GM13977 (cell line): ENCODE measurements at places on chromosomes 4 and X.

DNA sequence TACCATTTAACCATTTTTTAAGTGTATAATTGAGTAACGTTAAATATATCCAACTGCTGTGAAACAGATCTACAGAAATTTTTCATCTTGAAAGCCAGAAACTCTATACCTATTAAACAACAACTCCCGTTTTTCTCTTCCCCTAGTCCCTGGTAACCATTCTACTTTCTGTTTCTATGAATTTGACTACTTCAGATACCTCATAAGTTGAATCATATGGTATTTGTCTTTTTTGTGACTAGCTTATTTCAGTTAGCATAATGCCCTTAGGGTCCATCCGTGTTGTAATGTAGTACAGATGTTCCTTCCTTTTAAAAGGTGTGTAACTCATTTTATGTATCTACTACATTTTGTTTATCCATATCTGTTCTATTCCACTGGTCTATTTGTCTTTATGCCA is 48.7 kb downstream of the STAG2 start:
- no peak for DNase-seq

DNA sequence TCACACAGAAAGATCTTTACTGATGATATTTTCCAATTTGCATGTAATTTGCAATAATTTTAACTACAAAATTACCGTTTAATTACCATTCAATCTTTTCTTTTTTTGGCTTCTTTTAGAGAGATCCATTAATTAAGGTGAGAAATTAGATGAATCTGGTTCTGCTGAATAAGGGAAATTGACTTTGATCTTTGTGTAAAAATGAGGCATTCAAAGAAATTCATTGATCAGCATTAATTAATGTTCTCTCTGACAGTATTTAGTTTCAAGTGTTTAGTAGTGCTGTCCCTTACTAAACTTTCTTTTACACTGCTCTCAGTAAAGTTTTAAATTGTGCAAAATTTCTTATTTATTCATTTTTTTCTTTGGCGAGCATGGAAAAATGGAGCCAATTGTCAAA is 97.2 kb upstream of the KCTD8 start:
- DNase-seq, result no peak

DNA sequence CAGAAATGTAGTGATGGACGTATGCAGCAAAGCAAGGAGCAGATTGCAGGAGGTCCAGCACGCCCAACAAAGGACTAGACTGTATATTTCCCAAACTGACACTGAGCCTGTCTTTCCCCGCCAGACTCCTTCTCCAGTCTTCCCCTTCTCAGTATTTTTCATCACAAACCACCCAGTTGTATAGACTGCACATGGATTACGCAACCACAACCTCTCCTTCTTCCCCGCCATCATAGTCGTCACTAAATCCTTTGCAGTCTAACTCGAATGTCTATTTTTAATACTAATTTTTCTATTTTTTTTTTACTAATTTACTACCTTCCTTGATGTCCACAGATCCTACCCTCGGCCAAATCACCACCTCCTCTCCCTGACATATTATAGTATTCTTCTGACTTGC is 105.4 kb downstream of the MTNR1A start:
- DNase-seq, result no peak

DNA sequence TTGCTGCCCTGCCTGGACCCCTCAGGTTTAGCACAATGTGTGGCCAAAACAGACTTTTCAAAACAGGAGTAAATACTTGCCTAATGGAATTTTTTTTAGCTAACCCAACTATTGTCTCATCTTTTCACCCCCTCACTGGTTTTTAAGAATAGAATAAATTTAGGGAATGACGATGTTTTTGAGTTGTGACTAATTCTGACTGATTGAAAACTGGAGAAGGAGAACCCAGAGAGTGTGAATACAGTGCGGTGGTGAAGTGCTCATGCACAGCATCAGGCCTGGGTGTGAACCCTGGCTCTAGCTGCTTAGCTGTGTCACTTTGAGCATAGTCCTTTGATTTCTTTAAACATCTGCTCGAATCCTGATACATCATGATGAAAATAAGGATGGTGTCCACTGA is 10.5 kb downstream of the ANTXR2 start:
- DNase-seq, result no peak

DNA sequence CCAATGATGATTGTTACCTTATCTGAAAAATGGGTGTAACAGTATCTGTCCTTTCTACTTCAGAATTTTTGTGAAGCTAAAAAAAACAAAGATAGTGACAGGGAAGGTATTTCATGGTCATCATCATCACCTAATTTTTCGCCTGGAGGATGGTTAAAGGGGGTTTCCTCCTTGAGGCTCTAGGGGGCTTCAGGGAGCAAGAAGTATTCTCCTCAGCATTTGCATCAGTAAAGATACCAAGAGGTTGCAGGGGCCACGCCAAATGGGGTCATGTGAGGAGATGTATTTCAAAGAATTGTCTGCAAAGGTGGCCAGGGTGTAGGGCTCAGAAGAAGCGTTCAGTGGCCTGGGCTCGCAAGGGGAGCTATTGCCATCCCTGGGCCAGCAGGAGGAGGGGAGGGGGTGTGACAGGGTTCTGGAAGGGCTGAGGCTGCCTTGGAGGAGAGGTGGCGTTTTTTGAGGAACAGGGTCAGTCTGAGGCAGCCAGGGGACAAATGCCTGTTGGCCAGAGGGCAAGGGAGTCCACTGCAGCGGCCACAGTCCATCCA is 7.3 kb upstream of the NSG1 start:
- no peak for DNase-seq

GRCh38 chr4:99821918-99822503 is 5.4 kb downstream of the DAPP1 start:
- no peak for DNase-seq

GRCh38 chrX:3066555-3066954 is 25.3 kb downstream of the ARSF start:
- DNase-seq, result no peak

GRCh38 chr4:99180382-99181070 is 36.4 kb upstream of the ADH4 start:
- no peak for DNase-seq

DNA sequence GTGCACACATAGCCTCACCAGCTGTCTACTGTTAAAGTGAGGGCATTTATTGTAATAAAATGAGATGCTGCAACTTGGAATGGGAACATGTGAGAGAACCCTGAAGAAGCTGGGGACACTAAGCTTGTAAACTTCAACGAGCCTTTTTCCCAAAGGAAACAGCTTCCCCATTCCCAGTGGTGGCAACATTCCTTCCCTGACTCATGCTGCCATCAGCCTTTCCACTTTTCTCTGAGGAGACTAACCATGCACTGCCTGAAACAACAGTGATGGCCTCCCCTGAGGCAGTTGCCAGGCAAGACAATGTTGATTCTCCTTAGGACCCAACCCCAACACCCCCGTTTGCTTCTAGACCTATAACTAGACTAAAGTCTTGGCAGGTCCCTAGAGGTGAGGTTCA is 928.3 kb downstream of the GLUD2 start:
- DNase-seq, result no peak

DNA sequence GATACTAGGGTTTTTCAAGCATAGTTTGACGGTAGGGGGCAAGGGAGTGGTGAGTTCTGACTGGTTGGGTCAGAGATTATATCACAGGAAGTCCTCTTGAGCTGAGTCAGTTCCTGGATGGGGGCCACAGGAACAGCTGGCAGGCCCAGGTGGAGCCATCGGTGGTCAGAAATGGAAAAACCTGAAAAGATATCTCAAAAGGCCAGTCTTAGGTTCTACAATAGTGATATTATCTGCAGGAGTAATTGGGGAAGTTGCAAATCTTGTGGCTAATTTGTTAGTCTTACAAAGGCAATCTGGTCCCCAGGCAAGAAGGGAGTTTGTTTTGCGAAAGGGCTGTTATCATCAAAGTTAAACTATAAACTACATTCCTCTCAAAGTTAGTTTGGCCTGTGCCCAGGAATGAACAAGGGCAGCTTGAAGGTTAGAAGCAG is 159.3 kb downstream of the PTCHD1 start:
- no peak for DNase-seq

DNA sequence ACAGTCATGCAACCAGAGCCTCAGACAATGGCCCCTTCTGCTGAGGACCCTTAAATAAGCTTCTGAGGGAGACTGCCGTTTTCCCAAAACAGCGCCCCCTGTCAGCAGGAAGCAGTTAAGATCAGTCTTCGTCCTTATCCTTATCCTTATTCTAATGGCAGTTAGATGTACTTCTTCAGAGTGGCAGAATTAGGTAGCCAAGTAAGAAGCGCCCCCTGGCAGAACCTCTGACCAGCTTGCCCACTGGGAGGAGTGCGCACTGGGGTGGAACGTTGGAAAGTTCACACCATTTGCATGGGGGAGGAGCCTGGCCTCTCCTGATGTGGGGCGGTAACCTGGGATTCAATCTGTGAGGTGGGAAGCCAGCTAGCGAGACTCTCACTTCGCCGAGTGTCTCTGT is 133.6 kb upstream of the QRFPR start:
- DNase-seq, result no peak

DNA sequence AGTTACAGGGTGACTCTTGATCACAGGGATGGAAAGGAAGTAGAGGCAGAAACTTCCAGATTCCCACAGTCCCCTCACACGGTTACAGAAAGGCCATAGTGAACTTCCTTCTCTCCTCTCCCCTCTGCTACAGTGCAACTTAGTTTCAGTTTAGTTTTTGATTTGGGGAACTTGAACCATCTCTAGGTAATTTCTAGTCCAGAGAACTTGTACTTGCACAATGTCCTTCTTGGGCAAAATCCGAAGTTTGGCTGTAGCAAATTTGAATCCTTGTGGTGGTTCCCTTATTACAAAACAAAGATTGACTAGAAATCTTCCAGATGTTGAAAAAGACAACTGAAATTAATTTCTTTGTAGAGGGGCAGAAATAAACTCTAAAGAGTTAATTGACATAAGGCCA is 1.2 kb upstream of the BLTP1 start:
- DNase-seq, result no peak

- DNase-seq, result no peak
These were observed 34.1 kb downstream of the DCHS2 start for GRCh38 chr4:154457471-154457870.

DNA sequence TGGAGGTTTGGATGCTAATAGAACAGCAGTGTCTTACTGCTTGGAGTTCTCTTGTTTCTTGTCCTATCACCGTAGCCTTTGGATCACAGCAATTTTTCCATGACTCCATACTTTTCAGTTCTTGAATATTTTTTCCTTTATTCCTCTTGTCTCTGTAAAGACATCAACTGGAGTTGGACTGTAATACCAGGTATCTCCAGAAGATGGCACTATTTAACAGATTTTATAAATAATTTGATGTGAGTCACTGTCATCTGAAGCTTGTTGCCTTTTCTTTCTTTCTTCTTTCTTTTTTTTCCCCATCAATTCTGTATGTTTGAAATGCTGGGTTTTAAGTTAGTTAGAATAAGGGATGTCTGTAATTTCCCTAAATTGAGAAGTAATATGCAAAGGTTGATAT is 24.1 kb downstream of the HPRT1 start:
- DNase-seq, result no peak

- peak; percentile 12 for DNase-seq
These were observed 23.9 kb upstream of the PRDM8 start for GRCh38 chr4:80173401-80173800.

DNA sequence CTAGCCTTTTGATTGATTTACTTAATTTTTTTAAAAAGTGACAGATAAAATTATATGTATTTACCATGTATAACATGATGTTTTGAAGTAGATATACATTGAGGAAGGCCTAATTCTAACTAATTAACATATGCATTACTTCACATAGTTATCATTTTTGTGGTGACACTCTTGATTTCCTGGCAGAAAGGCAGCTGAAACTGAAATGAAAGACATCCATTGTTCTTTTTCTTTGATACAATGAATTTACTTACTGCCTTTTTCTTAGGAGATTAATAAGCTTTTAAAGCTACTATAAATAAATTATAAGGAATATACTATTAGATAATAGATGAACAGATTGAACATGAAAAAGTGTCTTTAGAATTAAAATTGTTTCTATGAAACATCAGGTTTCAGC is 26.7 kb downstream of the ANKRD50 start:
- DNase-seq, result no peak

DNA sequence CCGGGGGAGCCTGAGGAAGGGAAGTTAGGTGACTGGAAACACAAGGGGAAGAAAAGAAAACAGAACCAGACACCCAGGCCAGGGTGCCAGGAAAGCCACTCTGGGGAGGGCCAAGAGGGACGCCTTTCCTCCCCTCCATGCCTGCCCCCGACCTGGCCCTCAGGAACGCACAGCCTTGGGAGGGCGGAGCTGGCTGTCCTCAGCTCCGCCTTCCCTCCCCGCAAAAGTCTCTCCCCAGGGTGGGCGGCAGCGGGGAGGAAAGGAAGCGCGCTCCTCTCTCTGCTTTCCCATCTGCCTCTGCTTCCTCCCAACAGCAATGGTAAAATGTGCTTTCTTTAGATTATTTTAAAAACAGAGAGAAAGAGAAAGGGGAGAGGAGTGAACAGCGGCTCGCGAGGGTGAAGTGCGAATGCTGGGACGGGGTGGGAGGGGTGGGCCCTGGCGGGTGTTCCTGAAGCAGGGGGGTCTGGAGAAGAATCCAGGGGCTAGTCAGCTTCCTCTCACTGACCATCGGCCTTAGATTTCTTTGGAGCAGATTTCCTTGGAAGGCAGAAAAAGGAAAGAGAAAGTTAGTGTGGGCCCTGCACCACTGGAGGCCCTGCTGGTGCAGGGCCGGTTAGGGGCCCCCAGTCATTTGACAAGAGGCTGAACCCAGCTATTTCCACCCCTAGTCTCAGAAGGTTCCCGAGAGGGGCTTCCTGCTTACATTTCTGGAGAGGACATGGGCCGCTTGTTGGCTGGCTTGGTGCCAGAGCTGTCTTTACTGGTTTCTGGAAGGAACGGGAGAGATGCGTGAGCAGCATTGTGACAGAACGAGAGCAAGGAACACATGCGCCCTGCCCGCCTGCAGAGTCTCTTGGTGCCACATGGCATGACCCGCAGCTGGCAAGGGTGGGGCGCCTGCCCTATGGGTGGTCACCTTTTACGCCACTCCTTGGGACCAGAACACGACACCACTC is 4.7 kb upstream of the RENBP start:
- no peak for DNase-seq

GRCh38 chr4:138049355-138049754 is 192.8 kb downstream of the SLC7A11 start:
- DNase-seq, result no peak

DNA sequence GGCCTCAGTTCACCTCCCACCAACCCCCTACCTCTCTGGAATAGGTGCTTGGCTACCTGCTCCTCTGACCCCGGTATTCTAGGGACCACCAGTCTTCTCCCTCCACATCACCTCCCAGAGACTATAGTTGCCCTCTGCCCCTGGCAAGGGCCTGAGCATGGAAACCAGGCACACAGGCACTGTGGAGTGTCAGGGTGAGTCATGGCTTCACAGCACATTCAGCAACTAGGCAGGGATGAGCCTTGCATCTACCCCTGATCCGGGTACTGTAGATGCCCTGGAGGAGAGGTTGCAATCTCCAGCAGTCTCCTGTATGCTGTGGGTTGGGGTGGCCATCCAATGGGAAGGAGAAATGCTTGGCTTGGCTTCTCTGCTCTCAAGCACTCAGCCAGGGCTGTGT is 472.7 kb downstream of the IDS start:
- DNase-seq, result no peak

GRCh38 chr4:6362896-6363295 is 93.2 kb downstream of the WFS1 start:
- peak; percentile 49 for DNase-seq
